Right renal pelvis (tissue), 4 donors: ENCODE measurements at places on chromosomes 1 and 21. TPM values are rescaled to one million over a fixed set of nuclear protein-coding genes. Genes with fewer than 3 reads are reported as not detected.

DNA sequence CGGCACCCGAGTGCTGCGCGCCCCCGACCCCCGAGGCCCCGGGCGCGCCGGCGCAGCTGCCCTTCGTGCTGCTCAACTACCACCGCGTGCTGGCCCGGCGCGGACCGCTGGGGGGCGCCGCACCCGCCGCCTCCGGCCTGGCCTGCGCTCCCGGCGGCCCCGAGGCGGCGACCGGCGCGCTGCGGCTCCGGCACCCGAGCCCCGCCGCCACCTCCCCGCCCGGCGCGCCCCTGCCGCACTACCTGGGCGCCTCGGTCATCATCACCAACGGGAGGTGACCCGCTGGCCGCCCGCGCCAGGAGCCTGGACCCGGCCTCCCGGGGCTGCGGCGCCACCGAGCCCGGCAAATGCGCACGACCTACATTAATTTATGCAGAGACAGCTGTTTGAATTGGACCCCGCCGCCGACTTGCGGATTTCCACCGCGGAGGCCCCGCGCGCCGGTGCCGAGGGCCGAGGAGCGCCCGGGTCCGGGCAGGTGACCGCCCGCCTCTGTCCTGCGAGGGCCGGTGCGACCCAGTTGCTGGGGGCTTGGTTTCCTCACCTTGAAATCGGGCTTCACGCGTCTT is 49.0 kb downstream of the SIM2 start:
- DNase-seq, result no peak

GRCh38 chr1:85601901-85602300 is 21.3 kb downstream of the CCN1 start:
- DNase-seq, result no peak

GRCh38 chr1:8847990-8848389 is 30.5 kb downstream of the ENO1 start:
- DNase-seq, result no peak

DNA sequence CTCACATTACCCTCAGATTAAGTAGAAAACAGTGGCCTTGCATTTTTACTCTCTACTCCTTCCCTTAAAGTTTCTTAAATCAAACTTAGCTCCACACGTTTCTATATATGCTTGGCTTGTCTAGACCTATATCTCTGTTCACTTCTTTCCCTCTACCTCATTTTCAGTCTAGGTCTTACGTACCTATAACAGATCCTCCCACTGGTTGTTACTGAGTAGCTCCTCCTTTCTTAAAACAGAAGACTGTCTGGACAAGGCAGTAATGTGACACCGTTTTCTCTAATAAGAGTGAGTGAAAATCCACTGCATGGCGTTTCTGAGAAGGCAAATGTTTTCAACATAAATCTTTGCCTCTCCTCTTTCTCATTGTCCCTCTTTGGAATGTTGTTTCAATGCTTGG is 211.7 kb upstream of the POGK start:
- DNase-seq, result no peak

DNA sequence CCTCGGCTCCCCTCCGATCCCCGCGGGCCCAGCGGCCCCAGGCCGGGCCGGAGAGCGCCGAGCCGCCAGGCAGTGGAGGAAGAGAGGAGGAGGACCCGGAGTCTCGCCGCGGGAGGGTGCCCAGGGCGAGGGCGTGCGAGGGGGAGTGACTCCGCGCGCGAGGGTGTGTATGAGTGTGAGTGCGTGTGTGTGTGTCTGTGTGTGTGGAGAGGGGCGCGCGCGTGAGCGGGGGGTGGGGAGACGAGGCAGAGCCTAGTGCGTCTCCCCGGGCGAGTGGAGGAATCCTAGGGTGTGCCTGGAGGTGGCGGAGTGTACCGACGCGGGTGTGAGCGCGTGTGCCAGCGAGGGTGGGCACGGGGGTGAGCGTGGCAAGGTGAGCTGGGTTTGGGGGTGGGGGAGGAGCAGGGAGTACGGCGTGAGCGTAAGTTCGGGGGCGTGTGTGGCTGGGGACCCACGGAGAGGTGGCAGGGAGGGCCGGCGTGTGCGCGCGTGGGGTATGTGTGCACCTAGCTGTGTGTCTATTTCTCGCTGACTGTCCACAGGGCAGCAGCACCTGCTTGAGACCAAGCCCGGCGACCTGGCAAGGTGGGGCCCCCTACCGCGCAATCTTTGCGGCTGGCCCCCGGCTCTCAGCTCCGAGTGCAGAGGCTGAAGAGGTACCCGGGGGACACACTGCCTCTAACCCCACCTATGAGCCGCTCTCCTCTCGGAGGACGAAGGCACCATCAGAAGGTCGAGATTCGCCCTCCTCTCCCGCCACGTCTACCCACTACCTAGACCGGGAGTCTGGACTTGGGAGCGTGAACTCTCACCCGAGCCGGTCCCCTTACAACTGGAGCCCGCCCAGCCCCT is 784 bp upstream of the KCND3 start:
- DNase-seq, result no peak

GRCh38 chr1:156067262-156067661 is 6.3 kb downstream of the RAB25 start:
- DNase-seq, result no peak

DNA sequence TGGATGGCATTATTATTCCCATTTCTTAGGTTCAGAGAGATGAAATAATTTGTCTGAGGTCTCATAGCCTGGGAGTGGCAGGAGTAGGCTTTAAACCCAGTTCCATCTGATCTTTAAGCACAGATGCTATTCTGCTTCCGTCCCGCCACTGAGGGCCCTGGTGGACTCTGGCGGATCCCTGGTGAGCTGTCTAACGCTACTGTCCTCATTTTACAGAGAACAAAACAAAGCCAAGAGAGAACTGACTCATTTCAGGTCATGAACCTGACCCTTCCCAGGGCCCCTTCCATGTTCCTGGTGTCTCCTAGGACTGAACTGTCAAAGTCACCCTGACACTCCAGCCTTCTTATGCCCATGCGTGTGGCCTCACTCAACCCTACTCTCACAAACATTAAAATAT is 3.1 kb upstream of the GALE start:
- no peak for DNase-seq

GRCh38 chr1:107523061-107523460 is 382.2 kb downstream of the NTNG1 start:
- no peak for DNase-seq

GRCh38 chr1:108141621-108142020 is 58.5 kb downstream of the SLC25A24 start:
- no peak for DNase-seq

GRCh38 chr1:17053086-17053684 is 647 bp downstream of the SDHB start:
- DNase-seq, result no peak

DNA sequence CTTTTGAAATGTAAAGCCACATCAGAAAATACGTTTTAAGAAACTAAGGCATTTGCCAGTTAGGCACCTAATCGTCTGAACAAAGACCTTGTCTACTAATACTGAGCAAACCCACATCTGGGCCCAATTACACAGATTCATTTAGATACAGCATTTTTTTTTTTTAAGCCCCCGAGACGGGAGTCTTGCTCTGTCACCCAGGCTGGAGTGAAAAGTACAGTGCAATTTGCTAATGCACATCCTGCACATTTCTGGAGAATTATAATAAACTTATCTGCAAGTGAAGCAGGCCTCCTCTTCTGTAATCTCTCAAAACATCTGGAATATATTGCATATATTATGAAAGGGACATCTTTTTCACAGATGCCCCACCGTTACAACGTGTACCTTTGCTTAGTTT is 3.3 kb downstream of the RSRP1 start:
- DNase-seq, result no peak

DNA sequence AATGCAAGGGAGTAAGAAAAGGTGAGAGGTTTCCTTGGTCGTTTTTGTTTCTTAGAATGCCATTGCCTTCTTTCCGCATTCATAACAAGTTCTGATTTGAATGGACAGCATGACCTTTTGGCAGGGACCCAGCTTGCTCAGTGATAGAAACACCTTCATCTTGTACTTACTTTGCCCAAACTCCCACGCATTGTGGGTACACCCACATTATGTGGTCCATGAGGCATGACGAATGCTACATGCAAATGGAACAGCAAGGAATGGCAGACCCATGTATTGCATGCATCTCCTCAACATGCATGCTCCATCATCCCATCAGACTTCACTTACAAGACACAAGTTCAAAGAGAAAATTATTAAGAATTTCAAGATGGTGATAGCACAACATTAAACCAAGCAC is 102.8 kb downstream of the CDC7 start:
- DNase-seq, result no peak

- DNase-seq, result no peak
Observed at GRCh38 chr1:164660412-164660772, 101.4 kb downstream of the PBX1 start.

The ADAM30 gene
- polyA plus RNA-seq, result not detected
